HS-5 (cell line): ENCODE measurements at places on chromosomes 2 and 18.

DNA sequence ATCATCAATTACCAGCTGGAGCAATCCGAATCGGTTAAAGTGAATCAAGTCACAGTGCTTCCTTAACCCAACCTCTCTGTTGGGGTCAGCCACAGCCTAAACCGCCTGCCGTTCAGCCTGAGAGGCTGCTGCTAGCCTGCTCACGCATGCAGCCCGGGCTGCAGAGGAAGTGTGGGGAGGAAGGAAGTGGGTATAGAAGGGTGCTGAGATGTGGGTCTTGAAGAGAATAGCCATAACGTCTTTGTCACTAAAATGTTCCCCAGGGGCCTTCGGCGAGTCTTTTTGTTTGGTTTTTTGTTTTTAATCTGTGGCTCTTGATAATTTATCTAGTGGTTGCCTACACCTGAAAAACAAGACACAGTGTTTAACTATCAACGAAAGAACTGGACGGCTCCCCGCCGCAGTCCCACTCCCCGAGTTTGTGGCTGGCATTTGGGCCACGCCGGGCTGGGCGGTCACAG is 496 bp upstream of the ITGA4 start:
- DNase-seq, result no peak

DNA sequence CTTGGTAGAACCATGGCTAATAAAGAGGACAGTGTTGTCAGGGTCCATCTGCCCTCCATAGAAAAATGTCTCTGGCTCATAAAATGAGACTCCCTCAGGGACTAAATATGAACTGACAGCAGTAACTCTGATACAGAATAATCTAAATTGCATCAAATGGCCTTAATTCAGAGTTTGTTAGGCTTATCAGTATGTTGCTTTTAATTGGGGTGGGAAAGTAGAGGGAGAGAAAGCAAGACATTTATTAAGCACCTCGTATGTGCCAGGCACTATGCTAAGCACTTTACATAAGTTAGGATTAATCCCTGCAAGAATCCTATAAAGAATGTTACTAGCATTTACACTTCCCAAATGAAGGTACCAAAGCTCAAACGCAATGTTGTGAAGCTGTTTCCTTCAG is 115.2 kb downstream of the MMADHC start:
- no peak for DNase-seq

GRCh38 chr2:121489284-121489683 is 41.4 kb upstream of the RNU4ATAC start:
- DNase-seq, result no peak

GRCh38 chr2:134539981-134540380 is 178.8 kb downstream of the TMEM163 start:
- DNase-seq, result no peak

DNA sequence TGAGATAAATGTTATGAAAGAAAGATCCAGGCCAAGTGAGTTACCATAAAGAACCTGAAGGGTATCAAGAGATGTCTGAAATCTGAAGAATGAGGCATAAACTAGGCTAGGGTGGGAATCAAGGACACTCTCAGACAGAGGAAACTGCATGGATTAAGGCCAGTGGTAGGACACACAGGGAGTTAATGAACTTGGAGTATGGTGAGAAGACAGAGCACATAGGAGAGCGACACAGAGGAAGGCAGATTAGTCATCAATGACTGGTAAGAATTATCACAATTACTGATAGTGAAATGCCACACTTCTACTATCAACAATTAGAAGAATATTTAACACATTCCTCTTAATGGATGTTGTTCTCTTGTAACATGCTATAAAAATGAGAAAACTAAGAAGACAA is 76.9 kb downstream of the TTC21B start:
- DNase-seq, result no peak

DNA sequence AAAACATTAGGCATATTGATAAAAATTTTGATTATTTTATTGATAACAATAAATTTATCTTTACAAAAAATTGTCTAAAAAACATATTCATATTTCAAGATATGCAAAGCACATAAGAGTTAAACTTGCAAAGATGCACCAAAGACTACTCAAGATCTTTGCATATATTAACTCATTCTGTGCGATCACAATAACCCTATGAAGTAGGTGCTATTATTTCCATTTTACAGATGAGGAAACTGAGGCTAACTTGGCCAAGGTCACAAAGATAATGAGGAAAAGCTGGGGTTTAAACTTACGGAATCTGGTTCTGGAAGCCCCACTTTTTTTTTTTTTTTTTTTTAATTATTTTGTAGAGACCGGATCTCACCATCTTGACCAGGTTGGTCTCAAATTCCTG is 94.4 kb upstream of the SERTAD2 start:
- no peak for DNase-seq

- no peak for DNase-seq
Observed at GRCh38 chr18:57728941-57729511, 74.1 kb downstream of the ATP8B1 start.

DNA sequence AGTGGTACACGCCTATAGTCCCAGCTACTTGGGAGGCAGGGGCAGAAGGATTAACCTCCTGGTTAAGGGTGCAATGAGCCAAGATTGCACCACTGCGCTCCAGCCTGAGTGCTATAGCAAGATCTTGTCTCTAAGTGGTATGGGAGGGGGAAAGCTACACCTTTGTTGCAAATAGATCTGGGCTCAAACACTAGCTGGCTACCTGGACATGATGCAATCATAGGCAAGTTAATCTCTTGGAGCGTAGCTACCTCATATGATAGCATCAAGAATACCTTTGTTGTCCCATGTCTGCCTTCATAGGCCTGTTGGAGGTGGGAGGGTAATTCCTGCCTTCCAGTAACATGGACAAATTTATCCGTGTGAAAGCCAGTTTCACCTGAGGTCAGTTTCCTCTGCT is 15.7 kb downstream of the KLHL29 start:
- no peak for DNase-seq

DNA sequence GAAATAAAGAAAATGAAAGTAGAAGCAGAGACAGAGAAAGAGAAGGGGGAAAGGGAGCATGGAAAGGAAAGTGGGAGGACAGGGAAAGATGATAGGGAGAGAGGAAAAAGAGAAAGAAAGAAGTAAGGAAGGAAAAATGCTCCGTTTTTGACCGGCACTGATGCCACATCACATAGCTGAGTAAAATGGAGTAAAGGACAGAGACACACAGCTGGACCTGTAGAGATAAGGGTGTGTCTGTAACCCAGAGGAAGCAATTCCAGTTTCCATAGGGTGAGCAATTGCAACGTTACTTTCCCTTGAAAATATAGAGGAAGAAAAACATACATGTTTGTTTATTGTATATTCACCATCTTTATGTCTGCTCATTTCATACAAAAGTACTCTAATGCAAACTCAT is 1866.9 kb upstream of the PIK3C3 start:
- no peak for DNase-seq

GRCh38 chr18:30406728-30407127 is 635.8 kb downstream of the DSC3 start:
- peak; percentile 32 for DNase-seq

GRCh38 chr2:164841719-164842623 is at the start of gene COBLL1:
Gene COBLL1 (minus strand): TSS chr2:164841823. CDS start chr2:164841196, 627 bp downstream.
- no peak for DNase-seq

- DNase-seq, result peak; percentile 73
Observed at GRCh38 chr2:105977212-105977611, 216.9 kb downstream of the UXS1 start.

GRCh38 chr18:74155276-74155675 is 7.0 kb downstream of the TIMM21 start:
- DNase-seq, result no peak

DNA sequence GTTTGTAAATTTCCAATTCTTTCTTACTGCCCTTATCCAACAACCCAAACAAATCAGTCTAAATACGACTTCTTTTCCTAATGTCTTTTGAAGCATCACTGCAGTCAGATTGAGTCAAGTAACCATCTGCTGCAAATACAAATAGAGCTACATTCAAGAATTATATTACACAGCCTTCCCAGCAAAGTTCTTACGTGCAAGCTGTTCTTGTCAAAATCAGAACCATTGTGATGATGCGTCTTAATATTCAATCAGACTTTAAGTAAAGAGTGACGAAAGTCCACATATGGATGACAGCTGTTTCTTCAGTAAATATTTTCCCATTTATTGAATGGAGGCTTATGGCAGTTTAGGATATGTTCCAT is 943.8 kb downstream of the LRP1B start:
- DNase-seq, result no peak

GRCh38 chr2:65357959-65358294 is 74.5 kb downstream of the SPRED2 start:
- DNase-seq, result no peak

- peak; percentile 23 for DNase-seq
Observed at GRCh38 chr2:201931951-201932350, 101.7 kb upstream of the FZD7 start.

GRCh38 chr2:1829796-1830195 is 85.5 kb upstream of the PXDN start:
- DNase-seq, result no peak

GRCh38 chr18:35180455-35180854 is 60.4 kb upstream of the ZNF397 start:
- DNase-seq, result no peak

- DNase-seq, result no peak
Observed at GRCh38 chr18:10130606-10131005, 216.8 kb downstream of the VAPA start.

DNA sequence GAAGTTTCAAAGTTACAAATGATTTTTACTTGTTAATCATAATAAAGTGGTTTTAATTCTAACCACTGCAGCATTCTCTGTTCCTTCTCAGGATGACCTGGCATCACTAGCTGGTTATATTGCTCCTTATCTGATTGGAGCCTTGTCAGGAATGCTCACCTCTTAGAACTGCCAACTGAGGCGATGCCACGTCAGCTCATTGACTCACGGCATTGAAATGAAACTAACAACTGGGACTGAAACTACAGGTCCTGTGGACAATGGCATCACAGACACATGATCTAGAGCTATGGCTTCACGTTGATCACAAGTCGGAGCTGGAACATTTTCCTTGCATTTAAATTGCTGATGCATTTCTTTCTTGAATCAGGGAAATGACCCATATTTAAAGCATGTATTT is 54.9 kb upstream of the MAP2 start:
- DNase-seq, result peak; percentile 100

DNA sequence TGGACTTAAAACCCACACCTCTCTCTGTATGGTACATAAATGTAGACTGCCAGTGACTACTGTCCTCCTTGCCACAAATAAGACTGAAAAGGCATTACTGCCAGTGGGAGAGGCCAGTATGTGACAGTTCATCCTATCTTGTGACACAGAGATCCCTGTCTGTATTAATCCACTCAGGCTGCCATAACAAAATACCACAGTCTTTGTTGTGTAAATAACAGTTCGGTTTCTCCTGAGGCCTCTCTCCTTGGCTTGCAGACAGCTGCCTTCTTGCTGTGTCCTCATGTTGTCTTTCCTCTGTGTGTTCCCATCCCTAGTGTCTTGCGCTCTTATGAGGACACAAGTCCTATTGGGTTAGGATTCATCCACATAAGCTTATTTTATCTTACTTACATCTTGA is 46.4 kb upstream of the IL1RL1 start:
- no peak for DNase-seq

GRCh38 chr2:220228310-220229006 is 601.0 kb downstream of the SLC4A3 start:
- peak; percentile 98 for DNase-seq

DNA sequence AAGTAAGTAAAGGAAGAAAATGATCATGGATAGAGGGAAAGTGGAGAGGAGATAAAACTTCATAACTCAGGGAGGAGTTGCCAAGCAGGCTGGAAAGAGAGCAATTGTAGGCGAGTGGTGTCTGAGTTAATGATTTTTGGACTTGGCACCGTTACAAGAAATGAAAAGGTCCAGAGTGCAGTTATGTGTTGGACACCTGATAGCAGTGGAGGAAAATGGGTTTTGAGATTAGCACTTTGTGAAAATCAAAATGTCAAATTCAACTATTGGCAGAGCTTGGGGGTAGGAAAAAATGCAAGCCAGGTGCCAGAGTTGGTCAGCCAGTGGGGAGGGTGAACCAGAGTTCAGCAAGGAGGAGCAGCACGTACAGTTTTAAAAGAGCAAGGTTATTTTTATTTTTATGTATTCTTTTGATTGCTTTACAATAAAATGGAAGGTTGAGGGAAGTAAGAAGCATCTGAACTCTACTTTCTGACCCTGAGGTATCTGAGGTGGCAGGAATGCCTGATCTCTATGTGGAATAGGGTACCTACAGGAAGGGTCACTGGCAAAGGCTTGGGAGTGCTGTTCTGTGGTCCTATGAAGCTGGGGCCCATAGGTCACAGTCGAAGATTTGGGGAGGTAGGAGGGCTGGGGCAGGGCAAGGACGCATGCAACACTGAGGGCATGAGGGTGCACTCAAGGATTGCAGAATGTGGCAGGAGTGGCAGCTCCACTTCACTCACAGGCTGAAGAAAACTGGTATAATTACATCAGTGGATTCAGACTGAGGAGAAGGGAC is 127.5 kb downstream of the CD8B2 start:
- no peak for DNase-seq

- DNase-seq, result no peak
Observed at GRCh38 chr2:205051417-205051816, 506.1 kb downstream of the PARD3B start.

- no peak for DNase-seq
Observed at GRCh38 chr2:1619556-1619955, 124.8 kb downstream of the PXDN start.

GRCh38 chr2:31384351-31384750 is 30.2 kb downstream of the XDH start:
- DNase-seq, result peak; percentile 74

DNA sequence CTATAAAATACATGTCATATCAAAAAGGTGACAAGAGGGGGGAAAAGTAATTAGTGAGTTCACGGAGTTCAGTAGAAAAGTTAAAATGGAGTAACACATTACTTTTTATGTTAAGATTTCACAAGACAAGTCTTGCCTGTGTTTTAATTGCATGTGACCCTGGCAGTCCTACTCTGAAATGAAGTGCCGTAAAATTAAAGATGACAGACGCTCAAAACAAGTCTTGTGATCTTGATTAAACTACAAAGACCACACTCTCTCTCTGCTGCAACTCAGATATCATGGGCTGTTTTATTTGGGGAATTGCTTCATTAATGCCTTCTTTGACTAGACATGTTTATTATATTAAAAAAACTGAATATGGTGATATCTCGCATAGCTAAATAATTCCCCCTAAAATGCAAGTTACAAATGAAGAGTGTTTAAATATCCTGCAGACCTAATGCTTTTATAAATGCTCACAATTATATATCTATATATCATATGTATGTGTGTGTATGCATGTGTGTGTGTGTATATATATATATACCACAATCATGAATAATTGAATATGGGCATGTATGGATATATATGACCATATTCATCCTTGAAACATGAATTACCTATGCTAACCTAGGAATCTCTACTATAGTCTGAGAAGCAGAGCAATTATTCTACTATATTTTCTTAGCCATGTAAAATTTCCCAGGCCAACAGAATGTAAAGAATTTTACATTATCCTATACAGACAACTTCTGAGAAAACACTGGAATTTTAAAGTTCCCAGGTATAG is 647.5 kb downstream of the ARHGAP15 start:
- DNase-seq, result no peak
